ENCODE measurements at places on chromosomes 2 and 18.
A peak's percentile ranks its signal among the peaks of the same experiment; 100 is the strongest.

GRCh38 chr2:166321076-166321475 lies 54.7 kb downstream of the SCN9A start:
- no peak for DNase-seq

DNA sequence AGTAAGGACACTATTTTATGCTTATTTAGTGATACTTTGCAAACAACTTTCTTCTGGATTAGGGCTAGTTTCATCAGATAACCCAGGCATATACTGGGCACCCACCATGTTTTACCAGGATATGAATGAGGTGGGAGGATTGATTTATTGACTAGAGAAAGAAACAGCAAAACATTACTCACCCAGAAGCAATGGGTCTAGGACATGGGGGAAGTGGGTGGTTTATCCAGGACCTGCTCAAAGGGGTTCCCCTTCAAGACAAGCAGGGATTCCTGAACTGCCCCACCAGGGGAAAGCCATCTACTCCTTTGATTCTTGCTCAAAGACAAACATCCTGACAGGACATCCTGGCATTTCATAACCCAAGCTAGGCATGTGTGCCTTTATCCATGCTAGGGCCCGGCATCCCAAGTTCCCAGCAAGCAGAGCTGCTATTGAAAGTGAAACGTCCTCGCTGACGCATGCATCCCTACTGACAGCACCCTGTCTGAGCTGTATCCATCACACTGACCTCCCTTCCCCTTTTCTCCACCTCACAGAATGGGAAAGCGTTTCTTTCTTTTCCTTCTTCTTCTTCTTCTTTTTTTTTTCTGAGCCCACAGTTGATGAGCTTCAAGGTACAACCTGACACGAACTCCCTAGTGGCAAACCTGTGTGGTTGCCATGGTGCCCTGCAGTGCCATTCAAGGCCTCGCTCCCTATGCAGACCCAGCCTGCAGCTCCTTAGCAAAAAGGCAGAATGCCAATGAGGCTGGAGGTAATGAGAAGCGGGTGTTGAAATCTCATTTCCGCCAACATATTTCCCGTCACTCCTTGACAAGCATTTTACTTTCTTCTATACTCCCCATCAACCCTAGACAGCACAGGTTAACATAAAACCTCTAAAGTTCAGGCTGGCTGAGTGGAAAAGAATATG lies 70.5 kb downstream of the CLHC1 start:
- no peak for DNase-seq

DNA sequence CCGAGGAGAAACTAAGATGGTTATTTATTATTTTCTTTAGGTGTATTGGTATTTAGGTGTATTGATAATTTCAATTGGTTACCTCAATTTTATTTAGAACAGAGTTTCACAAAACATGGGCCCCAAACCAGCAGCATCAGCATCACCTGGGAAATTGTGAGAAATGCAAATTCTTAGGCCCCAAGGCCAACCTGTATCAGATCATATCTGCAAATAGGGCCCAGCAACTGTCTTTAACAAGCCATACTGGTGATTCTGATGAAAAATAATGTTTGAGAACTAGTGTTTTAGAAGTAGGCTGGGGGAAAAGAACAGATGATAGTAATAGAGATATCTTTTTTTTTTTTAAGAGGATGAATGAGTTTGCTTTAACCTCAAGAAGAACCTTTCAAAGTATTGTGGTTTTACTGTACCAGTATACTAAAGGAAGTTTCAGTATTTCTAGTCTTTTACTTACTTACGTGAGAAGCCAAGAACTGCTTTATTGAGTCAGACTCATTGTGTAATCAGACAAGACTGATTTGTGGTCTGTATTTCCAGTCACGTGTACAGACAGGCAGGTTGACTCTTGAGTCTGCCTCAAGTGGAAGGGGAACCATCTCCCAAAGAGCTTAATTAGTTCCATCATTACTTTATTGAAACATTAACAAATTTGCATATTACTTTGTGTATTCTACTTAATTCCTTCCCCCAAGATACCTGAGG lies 60.4 kb upstream of the GAREM1 start:
- DNase-seq, result no peak

- peak; percentile 34 for DNase-seq
Observed at GRCh38 chr2:235551965-235552364, 58.1 kb downstream of the AGAP1 start.

DNA sequence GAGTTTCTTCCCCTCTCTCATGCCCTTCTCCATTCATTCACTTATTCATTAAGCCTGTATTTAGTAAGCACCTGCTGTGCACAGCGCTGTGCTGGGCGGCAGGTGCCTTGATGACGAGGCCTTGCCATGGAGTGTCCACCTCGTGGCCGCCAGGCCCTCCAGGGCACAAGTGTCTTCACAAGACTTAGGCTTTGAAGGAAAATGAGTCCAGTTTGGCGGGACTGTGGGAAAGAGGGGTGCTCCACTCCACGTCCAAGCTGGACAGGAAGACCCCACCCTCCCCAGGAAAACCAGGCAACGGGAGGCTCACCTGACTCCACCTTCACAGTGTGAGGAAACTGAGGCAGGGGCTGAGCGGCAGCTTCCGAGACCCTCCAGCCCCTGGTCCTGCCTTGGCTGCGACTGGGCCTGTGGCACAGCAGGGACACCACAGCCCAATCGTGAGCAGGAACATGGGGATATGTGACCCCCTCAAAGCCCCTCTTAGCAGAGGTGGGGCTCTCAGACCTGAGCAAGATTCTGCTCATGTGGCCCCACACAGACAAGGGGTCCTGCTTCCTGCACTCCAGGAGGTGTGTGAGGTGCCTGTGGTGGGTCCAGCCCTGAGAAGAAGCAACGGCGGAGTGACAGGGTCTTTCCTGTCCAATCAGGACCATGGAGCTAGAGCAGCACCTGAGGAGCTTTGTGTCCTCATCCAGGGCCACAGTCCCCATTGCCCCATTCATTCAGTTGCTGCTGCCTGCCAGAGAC lies 110.3 kb upstream of the ODC1 start:
- no peak for DNase-seq

GRCh38 chr2:106531676-106532214 lies 44.6 kb downstream of the CD8B2 start:
- no peak for DNase-seq

- DNase-seq, result no peak
Observed at GRCh38 chr2:29189052-29189451, 73.8 kb downstream of the CLIP4 start.

DNA sequence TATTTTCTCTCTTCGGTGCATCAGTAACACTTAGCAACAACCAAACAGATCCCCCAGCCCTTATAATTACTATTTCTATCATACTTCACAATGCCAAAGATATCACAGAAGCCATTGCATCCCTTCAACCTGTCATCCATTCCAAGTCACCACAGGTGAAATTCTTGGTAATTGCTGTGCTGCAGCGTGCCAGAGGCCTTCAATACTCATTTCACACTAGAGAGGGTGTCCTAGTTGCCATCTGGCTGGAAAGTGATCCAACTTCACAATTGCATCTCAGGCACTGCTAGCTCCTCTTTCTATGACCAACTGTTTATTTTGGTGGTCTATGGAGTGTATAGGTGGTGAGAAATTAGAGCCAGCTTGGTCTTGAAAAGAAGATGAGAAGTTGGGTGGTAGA lies 131.2 kb downstream of the NUP35 start:
- no peak for DNase-seq

DNA sequence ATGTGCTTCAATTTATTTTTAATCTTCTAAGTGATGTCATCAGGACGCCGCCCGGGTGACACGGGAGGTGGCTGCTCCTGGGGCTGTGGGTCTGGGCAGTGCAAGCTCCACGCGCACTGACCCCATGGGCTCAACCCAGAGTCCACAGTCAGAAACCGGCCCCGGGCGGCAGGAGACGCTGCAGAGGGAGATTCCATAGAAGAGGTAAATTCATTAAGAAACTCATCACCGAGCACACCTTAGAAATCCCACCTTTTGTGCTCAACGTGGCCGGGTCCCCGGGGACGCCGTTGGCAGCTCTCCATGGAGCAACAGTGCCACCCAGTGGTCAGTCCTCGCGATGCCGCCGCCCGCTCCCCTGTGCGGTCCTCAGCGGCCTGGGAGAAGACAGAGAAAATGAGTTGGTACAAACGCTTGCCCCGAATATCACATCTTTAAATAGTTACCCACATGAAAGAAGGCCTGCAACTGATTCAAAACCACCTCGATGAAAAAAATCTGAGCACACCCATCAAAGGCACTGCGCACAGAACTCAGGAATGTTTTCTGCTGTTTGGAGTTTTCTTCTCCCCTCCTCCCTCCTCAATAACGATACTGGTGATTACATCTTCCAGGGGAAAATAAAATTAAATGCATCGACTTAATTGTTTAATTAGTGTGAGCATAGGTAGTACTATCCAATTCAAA lies 92.6 kb downstream of the CMPK2 start:
- DNase-seq, result peak; percentile 1

- no peak for DNase-seq
Observed at GRCh38 chr18:9596226-9596625, 18.1 kb downstream of the PPP4R1 start.

DNA sequence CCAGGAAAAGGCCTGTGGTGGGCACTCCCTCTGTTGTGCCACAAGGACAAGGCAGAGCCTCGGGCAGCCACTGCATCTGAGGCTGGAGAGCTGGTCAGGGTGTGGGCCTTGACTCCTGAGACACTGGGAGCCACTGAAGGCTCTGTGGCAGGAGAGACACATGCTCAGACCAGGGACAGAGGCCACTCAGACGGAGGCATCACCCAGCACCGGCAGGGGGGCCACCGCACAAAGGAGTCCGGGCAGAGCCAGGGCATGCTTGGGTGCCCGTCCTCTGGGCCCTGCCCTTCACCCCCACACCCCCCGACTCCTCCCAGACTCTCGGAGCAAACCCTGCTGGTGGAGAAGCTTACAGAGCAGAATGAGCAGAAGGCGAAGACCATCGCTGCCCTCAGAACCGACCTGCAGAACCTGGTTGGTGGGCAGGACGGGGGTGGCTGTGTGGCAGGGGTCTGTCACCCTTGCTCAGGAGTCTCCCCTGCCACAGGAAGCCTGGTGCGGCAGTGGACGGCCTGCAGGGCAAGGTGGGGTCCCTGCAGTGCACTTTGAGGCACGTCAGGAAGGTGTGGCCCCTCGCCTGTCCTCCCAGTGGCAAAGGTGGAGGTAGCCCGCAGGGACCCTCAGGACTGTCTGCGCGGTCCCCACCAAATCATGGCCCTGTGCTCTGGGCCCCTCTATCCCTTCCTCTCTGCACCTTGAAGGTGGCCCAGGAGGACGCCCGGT lies 26.0 kb downstream of the CROCC2 start:
- DNase-seq, result no peak

DNA sequence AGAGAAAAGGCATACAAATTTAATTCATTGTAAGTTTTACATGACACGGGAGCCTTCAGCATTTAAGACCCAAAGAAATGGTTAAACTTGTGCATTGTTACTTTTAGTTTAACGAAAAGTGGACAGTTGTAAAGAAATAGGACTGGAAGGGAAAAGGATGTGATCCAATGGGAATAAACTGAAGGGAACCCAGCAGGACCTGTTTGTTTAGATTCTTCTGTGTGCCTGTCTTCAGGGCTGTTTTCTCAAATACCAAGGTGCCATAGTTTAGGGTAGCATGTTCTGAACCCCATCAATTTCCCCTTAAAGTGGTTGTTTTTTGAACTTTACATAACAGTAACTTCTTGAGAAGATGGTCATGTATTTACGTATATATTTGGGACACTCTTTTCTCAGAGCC lies 30.3 kb upstream of the CABLES1 start:
- DNase-seq, result no peak

- DNase-seq, result peak; percentile 72
Observed at GRCh38 chr18:22563164-22563583, 145.5 kb upstream of the CTAGE1 start.

GRCh38 chr2:113677330-113677729 lies 50.3 kb downstream of the RABL2A start:
- no peak for DNase-seq

DNA sequence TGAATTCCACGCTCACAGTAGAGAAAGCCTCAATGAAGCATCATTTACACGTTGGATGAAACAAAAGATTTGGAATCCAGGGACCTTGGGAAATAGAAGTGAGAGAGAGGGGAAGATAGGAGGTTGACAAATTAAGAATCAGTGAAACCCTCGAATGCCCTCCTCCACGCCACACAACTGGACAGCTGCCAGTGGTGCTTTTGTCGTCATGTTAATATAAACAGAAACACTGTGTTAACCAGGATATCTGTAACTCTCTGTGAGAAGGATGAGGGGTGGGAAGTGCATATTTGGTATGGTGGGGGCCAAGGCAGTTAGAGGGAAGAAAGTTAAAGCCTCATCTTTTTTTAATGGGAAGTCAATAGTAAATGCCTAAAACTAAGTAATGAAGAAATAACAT lies 108.7 kb downstream of the GFPT1 start:
- no peak for DNase-seq

DNA sequence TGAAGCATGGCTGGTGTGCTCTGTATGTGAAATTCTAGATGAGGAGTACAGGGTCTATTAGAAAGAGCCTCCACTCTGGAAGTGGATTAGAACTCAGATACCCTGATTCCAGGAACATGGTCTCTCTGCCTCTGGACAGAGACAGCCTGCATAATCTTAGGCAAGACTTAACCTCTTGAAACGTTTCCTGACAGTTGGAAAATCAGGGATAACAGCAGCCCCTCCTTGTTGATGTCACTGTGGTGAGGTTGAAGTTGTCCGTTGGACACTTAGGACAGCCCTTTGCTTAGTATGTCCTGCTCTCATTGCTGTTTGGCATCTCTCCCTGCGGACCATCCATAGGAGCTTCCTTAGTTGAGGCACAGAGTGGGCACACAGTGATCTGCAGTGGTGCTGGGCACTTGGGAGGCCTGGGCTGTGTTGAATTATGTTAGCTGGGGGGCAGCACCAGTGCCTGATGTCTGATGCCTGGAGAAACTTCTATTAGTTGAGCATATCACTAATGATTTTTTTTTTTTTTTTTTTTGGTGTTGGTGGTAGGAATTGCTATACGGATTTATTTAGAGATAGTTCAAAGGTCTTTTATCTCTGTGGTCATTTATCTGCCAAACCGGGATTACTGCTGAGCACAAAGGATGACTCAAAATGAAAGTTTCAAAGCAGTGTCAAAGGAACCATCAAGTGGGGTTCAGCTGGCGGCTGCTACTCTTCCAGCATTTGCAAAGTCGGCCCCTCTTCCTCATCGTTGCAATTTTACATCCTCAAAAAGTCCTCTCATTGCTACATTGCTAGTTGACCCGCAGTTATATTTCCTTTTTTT lies 28.8 kb downstream of the SETBP1 start:
- DNase-seq, result no peak

- DNase-seq, result peak; percentile 82
Observed at GRCh38 chr2:9378433-9379390, 44.6 kb downstream of the ITGB1BP1 start.

DNA sequence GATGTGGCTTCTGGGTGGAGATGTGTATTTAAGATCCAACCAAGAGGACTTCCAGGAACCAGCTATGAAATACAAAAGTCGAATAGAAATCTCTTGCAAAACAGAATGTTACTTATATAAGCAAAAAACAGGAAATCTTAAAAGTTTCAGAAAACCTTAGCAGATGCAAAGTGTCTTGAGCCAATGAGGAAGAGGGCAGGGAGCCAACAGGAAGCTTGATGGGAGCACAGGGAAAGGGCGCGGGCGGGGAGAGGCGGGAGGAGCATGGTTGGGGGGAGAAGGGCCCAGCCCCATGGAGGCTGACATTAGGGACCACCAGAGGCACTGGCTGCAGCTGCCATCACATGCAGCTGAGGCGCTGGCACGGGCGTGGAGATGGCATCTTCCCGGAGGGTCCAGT lies 203.3 kb downstream of the SNTG2 start:
- DNase-seq, result no peak
